ENCODE measurements at places on chromosomes 16 and 17.
A peak's percentile ranks its signal among the peaks of the same experiment; 100 is the strongest.

- peak; percentile 57 for DNase-seq
These were observed 10.0 kb upstream of the SKAP1 start for GRCh38 chr17:48439875-48440505.

GRCh38 chr16:27118526-27118925 lies 51.8 kb downstream of the C16orf82 start:
- no peak for DNase-seq

DNA sequence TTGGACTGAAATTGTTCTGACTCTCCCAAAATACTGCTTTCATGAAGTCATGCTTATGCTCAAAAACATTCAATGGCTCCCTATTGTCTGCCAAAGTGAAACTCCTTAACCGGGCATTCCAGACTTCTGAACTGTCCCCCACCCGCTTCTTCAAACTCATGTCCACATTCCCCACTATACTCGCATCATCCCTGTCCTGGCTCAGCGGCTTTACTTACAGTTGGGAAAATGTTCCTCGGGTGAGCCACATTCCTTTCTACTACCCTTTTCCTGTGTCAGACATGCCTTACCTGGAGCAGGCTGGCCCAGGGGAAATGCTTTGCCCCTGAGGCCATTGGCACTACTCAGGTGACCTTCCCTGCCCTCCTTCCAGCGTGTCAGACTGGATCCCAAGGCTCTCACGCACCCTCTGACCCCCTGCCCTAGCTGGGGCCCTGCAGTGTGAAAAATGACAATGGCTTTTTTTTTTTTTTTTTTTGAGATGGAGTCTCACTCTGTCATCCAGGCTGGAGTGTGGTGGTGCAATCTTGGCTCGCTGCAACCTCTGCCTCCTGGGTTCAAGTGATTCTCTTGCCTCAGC lies 5.3 kb downstream of the CYGB start:
- DNase-seq: no peak

DNA sequence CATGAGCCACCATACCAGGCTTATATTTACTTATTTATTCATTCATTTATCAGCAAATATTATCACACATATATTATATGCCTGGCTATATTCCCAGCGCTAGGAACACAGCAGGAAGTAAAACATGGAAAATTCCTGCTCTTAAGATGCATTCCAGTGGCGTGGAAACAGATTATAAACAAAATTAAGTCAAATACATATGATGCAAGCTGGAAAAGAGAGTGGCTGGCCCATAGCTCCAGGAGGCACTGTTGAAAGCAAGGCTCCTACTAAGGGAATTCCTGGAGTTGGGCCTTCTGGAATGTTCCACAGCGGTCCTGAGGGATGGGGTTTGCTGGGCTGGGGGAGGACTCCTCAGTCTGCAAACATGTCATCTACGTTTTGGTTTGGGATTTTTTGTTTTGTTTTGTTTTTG lies 18.4 kb downstream of the ADCY9 start:
- no peak for DNase-seq

DNA sequence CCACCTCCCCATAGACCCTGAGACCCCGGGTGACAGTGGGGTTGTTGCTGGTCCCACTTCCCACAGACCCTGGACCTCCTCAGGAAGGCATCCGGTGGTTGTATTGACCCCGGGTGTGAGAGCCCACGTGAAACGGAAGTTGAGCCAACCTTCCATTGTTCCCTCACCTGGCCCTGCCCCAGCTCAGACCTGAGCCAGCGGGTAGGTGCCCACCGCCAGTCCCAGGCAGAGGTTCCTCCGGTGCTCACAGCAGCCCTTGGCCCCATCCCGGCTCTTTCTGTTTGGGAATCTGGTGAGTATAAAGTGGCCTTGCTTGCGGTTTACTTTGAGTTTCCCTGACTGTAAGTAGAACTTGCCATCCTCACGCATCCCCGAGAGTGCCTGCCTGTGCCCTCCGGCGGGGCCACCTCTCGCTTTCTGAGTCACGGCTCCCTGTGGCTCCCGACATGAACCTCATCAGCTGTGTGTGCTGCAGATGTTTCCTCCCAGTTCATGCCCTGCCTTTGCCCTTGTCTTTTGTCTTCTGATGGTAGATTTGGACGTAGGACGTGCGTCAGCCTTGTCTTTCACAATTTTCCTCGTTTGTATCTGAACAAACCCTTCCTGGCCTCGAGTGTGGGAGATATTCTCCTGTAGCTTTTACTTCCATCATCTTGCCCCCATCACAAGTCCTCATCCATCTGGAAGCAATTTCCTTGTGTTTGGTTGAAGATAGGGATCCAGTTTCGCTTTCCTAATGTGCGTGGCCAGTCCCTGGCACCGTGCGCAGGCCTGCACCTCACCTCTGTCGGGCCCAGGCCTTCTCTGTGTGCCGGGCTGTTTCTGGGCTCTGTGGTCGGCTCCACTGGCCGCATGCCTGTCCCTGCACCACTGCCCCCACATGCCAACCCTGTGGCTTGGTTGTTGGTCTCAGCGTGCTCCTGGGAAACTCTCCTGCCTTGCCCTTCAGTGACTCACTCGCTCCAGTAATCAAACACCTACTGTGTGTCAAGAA lies 76.0 kb downstream of the METRNL start:
- DNase-seq: peak; percentile 64

GRCh38 chr17:9211133-9211765 lies 189.9 kb downstream of the NTN1 start:
- DNase-seq: no peak
